ENCODE measurements at places on chromosomes 5 and 9. TPM values are rescaled to one million over a fixed set of nuclear protein-coding genes. Genes with fewer than 3 reads are reported as not detected.

GRCh38 chr5:59609501-59610265 is 283.8 kb downstream of the PDE4D start:
- no peaks in the 10 kb centered on the region for H3K36me3 ChIP-seq
- DNase-seq: no peak
- no peaks in the 10 kb centered on the region for H3K27me3 ChIP-seq
- H3K4me1 ChIP-seq: peaks cover 32% of the 10 kb centered on the region

GRCh38 chr9:73951147-73951546 is 546.0 kb upstream of the RORB start:
- H3K27ac ChIP-seq: no peak overlapping the region
- no peak for DNase-seq
- H3K27me3 ChIP-seq: no peaks in the 10 kb centered on the region
- H3K4me3 ChIP-seq: no peak overlapping the region
- no peaks in the 10 kb centered on the region for H3K36me3 ChIP-seq
- H3K4me1 ChIP-seq: peaks cover 7% of the 10 kb centered on the region

DNA sequence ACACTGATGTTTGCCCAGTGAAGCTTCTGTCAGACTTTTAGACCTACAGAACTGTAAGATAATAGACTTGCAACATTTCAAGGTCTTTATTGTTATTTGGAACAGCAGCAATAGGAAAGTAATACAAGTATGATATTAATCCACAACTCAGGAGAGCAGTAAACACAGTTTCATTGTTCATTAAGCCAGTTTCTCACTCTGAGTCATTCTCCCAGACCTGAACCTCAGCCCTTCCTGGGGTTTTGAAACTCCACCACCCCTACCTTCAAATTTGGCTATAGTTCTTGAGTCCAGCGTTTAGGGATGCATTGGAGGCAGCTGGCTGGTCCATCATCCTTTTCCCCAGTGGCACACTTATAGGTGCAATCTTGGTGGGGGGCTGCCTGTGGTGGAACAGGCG is 203.2 kb downstream of the RAB3C start:
- H3K4me1 ChIP-seq: peaks cover 20% of the 10 kb centered on the region
- no peak for DNase-seq
- H3K27ac ChIP-seq: no peak overlapping the region
- no peak overlapping the region for H3K4me3 ChIP-seq

DNA sequence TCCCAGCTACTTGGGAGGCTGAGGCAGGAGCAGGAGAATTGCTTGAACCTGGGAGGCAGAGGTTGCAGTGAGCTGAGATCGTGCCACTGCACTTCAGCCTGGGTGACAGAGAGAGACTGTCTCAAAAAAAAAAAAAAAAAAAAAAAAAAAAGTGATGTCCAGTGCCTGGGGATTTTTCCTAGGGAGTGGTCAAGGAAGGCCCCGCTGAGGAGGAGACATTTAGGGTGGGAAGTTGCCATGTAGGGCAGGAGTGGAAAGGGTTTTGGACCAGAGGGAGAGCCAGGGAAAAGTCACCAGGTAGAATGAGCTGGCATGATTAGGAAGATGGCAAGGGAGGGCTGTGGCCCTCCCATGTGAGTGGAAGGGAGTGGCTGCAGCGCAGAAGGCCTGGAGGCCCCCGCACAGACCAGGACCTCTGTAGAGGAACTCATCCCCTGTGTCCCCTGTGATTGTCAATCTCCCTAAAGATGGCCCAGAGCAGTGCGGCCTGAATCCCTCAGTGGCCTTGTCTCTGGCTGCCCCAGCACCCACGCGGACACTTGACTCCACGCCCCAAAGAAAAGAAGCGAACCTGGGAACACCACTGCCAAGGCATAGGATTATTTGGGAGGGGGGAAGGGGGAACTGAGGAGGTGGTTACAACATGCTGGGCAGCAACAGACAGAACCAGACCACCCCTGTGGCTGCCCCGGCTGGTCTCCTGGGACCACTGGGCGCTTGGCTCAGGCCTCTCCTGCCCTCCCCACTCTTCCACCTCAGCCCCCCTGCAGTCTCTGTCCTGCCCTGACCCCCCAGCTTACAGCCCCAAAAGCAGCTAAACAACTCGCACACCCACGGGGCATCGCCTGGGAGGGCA is 2.6 kb upstream of the SQSTM1 start:
- peaks cover 48% of the 10 kb centered on the region for H3K4me1 ChIP-seq
- H3K36me3 ChIP-seq: peaks cover 11% of the 10 kb centered on the region
- DNase-seq: no peak

GRCh38 chr5:89584339-89584956 is 701.5 kb upstream of the MEF2C start:
- no peaks in the 10 kb centered on the region for H3K27me3 ChIP-seq
- H3K27ac ChIP-seq: no peak overlapping the region
- DNase-seq: no peak
- no peaks in the 10 kb centered on the region for H3K36me3 ChIP-seq

- H3K4me3 ChIP-seq: no peak overlapping the region
- H3K36me3 ChIP-seq: no peaks in the 10 kb centered on the region
- H3K4me1 ChIP-seq: no peaks in the 10 kb centered on the region
- H3K27ac ChIP-seq: no peak overlapping the region
These were observed 369.0 kb downstream of the CAAP1 start for GRCh38 chr9:26523577-26523976.

UIMC1 gene
- total RNA-seq: 44.4 TPM
